Esophagus muscularis mucosa (tissue), 4 donors: ENCODE measurements at places on chromosomes 6 and 20.

DNA sequence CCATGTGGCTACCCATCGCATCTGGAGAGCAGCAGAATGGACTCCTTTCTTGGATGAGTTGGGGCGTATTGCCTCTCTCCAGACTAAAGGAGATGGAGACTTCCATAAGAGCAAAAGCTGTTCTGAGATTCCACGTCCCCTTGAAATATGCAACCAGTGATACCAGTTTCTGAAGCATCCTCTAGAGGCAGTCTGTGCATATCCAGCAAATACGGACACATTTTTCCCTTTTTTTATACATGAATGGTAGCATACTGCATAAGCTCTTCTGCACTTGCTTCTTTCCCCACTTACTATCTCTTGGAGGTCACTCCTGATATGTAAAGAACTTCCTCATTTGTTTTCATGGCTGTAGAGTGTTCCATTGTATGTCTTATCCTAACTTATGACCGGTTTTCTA is 34.6 kb downstream of the TAF8 start:
- DNase-seq, result no peak

DNA sequence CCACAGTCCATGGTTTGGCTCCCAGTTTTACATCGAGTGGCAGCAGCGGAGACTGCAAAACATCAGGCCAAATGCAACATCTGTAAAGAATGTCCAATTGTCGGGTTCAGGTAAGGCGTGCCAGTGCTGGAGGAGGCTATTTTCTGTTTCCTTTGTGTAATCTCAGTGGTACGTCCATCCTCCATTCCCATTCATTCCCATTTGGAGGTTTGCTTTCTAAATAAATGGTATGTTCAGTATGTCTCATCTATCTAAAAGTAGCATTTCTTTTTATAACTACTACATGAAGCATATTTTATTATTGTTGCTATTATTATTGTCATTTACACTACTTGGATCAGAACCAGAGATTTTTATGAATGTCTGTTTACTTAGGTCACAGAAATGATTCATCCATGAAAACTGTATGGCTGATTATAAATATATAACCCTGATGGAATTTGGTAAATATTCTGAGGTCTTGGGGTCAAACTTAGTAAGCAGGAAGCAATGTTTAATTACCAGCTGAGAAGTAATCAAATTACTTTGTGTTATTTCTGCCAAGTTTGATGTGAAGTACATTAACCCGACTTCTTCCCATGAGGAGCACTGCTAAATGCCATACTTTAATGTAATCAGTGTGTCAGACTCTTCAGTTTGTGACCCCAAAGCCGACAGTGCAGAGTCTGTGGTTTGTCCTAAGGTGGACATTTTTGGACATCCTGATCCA is 512.9 kb downstream of the UTRN start:
- no peak for DNase-seq

GRCh38 chr6:170113141-170113540 is 177.7 kb downstream of the DLL1 start:
- no peak for DNase-seq

DNA sequence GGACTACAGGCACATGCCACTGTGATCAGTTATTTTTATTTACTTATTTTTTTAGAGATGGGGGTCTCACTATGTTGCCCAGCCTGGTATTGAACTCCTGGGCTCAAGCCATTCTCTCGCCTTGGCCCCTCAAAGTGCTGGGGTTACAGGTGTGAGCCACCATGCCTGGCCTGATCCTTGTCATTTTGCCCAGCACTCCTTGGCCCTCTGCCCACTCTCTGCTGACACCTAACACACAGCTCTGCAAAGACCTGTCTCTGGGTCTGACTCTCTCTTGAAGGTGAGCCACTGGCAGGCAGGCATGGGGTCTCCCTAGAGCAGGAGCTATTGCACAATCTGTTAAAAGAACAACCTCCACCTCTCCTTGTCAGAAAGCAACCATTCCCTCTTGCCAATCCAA is 155.6 kb downstream of the ZFP64 start:
- DNase-seq, result no peak

DNA sequence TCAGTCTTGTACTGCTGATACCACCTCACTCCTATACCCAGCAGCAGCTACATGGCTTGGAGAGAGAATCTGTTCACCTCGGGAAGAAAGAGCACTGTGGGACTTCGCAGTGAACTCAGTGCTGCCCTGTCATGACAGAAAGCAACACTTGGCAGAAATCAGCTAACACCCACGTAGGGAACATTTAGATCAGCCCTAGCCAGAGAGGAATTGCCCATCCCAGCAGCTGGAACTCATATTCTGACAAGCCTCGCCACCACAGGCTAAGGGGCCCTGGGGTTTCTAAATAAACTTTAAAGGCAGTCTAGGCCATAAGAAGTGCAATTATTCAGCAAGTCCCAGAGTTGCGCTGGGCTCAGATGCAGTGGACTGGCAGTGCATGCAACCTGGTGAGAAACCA is 1266.8 kb downstream of the GRIK2 start:
- no peak for DNase-seq
